Right atrium auricular region (tissue), 2 donors: ENCODE measurements at places on chromosomes 1 and 21. TPM values are rescaled to one million over a fixed set of nuclear protein-coding genes. Genes with fewer than 3 reads are reported as not detected.

- no peak for DNase-seq
Measured at GRCh38 chr1:71473331-71473730, 392.5 kb upstream of the ZRANB2 start.

Gene OR2L13
- not detected for total RNA-seq

GRCh38 chr1:211258310-211258755 lies 833 bp upstream of the RCOR3 start:
- DNase-seq, result peak; percentile 81

DNA sequence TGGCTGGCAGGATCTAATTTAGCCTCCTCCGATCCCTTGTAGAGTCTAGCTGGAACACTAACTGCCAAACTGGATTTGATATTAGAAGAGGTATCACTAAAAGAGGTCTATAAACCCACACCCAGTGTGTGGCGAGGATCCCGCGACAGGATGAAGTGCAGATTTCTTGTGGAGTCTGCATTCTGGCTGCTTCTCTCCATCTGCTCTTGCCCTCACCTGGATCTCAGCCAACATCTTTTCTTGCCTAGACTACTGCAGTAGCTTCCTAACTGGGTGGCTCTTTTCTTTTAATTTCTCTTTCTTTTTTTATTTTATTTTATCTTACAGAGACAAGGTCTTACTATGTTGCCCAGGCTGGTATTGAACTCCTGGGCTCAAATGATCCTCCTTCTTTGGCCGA lies 48.9 kb upstream of the CAPZB start:
- DNase-seq, result no peak

DNA sequence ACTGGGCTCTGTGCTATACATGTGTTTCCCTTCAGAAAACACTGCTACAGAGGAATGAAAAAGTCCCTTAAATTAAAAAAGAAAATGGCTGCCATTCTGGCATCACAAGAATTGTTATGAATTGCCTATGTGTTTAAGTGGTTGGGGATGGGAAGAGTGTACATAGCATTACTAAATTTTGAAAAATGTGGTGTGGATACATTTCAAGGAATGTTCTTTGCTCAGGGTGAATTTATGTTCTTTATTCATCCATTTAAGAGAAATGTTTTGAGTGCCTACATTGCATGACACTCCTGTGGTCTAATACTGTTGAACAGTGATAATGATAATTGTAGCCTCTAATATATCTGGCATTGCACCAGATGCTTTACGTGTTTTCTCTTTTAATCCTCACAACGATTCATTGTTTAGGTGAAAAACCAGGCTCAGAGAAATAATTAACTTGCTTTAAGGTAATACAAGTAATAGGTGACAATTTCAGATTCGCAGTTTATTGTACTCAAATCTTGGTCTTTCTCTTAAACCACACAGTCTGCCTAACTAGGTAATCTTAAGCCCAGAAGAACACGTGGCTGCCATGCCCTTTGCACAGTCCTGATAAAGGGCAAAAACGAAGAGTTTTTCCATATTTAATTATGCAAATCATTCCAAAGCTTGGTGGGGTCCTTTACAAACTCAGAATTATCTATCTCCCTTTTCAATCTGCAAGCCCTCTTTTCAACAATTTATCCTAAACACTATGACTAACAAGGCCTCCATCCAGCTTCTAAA lies 31.5 kb downstream of the DPT start:
- no peak for DNase-seq

GRCh38 chr1:184691719-184692324 lies 62.8 kb downstream of the EDEM3 start:
- no peak for DNase-seq

Gene DMBX1
- not detected for total RNA-seq

GRCh38 chr1:159841749-159842148 lies 15.1 kb downstream of the SLAMF8 start:
- no peak for DNase-seq

- peak; percentile 80 for DNase-seq
Measured at GRCh38 chr1:8903908-8904650, 25.6 kb upstream of the ENO1 start.

DNA sequence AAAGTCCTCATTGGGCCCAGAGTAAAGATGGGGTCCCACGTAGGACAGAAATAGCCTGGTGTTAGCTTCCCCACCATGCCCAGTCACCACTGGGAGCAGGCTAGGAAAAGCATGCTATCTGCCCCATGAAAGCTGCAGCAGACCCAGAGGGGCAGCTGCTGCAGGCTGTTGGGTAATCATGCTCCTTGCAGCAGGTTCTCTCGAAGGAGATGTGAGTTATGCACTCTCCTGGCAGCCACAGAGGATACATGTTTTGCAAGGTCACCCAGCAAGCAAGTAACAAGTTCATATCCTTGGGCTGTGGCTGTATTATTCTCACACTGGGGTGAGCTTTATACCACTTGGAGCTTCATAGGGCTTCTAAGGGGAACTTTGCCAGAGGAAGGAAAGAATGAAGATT lies 9.1 kb upstream of the HEYL start:
- DNase-seq, result no peak

DNA sequence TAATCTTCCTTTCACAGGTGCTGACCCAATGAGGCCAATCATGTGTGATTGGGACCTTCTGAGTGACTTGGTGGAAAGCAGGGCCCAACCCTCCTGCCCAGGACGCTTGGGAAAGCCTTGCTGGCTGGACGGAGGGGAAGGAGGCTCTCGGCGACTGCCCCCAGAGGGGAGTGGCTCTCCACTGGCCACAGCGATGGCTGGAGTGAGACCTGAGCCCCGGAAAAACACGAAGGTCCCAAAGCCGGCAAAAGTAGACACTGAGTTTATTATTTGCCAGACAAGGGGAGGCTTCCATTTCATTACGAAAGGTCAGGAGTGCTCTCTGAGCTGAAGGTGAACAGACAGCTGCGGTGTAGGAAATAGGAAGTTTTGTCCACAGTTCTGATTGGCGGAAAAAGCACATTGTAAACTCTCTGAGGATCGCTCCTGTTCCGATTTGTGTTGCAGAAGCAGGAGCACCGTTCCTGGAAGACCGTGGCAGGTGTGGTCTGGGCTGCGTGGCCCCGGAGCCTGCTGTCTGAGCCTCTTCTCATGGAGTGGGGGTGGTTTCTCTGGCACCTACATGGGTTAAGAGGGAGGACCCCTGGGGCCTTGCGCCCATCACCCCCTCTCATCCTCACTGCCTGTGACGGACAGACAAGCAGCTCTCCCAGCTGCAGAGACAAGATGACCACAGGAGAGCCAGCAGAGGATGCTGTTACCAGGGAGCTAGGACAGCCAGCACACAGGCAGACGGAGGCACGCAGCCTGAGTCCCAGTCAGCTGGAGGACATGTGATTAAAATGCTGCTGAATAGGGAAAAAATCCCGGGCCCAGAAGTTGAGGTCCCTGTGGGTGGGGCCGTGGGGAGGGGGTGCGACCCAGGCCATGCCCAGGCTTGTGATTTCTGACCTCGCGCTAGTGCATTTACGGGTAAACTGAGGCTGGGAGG lies 41.5 kb downstream of the KRTAP10-1 start:
- DNase-seq, result no peak

- no peak for DNase-seq
Measured at GRCh38 chr1:91161749-91162148, 139.9 kb upstream of the ZNF644 start.

DNA sequence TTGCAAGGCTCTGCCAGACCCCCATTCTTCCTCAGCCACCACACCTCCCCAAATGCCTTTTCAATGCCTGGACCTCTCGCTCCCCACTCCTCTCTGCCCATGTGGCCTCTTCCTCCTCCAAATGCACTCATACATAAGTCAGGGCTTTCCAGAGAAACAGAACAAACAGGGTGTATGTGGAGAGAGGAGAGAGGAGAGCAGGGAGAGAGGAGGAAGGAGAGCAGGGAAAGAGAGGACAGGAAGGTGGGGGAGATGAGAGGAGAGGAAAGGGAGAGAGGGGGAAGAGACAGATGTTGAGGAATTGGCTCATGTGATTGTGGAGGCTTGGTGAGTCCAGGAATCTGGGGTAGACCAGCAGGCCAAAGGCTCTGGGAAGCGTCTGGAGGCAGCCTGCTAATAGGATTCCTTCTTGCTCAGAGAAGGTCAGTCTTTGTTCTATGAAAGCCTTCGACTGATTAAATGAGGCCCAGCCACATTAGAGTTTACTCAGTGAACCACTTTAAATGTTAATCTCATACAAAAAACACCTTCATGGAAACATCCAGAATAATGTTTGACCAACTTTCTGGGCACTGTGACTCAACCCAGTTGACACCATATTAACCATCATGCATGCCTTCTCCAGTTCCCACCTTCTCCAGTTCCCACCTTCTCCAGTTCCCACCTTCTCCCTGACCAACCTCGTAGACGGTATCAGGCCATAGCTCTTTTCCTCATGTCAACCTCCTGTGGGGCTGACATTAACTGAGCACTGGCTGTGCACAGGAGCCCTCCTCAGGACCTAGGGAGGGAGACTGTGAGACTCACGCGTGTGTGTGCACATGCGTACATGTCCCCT lies 11.3 kb upstream of the LGR6 start:
- DNase-seq, result no peak
